ENCODE measurements at places on chromosomes 12 and 14.

GRCh38 chr14:46259536-46259935 lies 392.0 kb downstream of the RPL10L start:
- no peak for DNase-seq

DNA sequence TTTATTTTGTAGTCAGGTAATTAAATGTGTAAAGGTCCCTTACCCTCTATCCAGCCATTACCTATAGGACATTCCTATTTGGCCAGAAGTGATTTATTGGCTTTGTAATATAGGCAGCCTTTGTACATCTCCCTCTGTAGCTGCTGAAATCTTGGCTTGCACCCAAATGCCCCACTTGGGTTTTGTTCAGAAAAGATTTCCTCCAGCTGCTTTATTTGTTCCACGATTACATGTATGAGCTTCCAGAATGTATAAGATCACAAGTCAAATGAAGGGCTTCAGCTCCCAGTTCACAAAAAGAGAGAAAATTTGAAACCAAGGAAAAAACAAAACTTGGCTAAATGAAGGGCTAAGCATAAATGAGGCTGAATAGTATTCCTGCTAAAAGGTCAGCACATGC lies 103.4 kb downstream of the EFCAB11 start:
- DNase-seq: no peak

DNA sequence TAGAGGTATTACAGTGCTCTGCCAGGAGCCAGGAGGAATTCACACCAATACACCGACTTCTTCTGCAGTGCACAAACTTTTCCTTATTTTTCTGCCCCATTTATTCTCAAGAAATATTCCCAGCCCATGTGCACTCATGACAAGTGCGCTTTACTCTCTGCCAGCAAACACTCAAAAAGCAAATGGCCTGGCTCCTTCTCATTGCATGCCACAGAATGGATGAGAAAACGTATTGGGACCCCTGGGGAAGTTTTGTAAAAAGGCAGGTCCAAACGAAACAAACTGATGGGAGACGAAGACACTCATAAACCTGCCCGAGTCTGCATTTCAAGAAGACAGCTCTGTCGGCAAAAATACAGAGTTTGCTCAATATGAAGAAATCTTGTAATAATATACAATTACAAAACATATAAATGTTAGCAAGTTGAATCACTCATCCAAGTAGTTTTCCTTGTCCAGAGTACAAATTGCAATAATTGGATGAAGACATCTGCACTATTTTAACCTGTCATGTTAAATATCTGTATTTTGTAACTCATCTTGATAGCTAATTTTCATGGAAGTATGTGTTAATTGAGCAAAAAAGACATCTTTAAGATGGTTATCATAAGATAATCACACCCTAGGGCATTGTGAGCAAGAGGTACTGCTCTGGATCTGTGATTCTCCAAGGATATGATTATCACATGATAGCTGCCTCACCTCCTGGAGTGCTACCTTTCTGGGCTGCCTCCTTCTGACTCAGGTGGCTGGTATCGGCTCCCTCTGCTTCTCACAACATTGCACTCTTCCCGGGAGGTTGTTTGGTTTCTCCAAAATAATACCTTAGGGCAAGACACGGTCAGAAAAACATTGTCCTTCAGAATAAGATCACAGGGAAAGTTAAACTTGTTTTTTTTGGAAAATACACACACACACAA lies 260.8 kb upstream of the G2E3 start:
- no peak for DNase-seq

DNA sequence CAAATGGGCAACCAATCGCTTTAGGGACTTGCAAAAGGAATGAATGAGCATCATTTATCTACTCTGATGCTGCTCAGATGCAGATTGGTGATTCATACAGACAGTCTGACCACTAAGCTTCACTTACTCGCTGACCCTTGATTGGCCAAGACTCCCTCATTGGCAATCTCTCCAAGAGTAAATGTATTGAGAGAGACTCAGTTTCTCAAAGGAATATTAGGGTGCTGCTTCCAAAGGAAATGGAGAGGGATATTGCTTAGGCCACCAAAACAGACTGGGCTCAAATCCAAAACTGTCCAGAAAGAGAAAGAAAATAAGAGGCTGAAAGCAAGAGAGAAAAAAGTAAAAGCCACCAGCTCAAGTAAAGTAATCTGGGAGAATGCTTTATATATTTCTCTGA lies 785.2 kb downstream of the GALC start:
- DNase-seq: no peak

DNA sequence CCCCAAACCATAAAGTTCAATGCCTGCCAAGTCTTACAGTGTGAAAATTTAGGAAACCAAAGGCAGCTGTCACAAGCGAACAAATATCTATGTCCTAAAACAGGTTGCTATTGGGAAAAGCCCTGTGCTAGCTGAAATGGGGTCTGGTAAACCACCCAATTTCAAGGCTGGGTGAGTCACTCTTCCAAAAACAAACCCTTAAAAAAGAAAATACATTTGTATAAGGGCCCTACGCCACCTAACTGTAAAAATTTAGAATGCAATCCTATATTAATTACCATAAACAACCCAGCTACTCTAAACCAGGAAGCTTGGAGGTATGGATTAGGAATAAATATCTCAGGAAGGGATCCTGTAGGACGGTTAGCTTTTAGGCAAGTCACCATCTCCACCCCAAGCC lies 32.1 kb downstream of the PRMT8 start:
- DNase-seq: no peak

DNA sequence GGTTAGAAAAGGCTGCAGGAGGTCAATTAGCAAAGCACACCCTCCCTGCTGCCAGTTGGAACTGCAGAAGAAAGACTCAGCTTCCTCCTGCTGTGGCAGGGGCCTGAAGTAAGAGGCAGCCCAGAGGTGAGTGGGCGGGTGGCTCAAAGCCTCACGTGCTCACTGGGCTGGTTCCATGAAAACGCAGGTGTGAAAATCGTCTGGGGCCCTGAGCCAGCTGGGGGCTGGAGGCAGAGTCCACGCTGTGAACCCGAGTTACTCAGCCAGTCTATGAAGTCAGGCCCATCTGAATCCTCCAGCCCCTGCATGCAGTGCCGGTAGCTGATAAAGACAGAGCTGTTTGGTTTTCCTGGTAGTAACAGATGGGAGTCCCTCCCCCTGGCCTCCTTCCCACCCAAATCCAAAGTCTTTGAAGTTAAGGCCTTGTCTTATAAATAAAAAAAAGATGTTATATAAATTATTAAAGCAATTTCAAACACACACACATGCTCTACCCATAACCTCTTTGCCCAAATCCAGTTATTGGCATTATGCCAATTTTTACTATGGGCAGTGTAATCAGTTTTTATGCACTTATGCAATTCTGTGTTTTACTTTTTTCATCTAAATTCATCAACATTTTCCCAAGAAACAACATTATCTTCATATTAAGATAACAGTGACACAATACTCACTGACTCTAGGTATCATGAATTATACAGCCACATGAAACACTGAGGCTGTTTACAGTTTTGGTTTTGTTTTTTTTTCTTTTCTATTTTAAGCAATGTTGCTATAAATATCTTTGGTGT lies 57.9 kb upstream of the PNMA1 start:
- peak; percentile 13 for DNase-seq

DNA sequence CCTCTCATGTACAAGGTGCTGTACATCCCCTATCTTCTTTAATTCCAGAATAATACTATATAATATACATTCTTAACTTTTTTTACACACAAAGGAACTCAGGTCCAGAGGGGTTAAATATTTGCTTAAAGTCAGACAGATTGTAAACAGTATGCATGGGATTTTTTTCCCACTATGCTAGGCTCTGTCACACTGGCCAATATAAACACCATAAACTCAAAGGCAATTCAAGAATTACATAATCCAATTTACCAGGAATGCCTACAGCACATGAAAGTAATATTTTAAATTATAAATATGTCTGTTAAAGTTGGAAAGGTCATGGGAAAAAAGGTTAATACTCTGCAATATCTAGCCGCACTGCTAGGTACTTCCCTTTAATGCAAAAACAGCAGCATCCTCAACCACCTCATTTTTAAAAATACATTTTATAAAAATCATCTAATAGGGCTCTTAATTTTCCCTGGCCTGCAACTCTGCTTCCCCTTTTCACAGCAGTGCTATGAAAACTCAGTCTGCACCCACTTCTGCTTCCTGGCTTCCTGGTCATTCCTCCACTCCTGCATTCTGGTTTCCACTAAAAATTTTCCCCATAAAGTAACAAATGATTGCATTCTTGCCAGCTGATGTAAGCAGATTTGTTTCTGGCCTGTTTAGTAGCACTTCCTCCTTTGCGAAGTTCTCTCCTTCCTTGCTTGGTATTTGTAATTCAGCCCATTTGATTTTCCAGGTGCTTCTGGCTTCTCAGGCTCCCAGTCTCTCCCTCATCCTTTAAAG lies 128.1 kb downstream of the ITPR2 start:
- no peak for DNase-seq
